ENCODE measurements at places on chromosomes 7 and 10.

DNA sequence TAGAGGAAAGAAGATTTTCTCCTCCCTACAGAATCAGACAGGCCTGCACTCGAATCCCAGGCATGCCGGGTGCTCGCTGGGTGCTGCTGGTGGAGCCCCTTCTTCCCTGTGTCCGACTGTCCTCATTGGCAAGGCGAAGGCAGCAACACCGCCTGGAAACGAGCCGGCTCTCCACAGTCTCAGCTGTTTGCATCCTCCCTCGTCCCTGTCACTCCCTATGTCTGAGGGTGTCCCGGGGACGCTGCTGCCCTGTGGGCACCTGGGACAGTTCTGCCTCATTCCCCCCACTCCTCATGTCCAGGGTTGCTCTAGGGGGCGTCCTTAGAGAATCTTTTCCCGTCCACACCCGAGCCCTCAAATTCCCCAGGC, 31.6 kb upstream of the TMEM72 start:
- no peak for DNase-seq

DNA sequence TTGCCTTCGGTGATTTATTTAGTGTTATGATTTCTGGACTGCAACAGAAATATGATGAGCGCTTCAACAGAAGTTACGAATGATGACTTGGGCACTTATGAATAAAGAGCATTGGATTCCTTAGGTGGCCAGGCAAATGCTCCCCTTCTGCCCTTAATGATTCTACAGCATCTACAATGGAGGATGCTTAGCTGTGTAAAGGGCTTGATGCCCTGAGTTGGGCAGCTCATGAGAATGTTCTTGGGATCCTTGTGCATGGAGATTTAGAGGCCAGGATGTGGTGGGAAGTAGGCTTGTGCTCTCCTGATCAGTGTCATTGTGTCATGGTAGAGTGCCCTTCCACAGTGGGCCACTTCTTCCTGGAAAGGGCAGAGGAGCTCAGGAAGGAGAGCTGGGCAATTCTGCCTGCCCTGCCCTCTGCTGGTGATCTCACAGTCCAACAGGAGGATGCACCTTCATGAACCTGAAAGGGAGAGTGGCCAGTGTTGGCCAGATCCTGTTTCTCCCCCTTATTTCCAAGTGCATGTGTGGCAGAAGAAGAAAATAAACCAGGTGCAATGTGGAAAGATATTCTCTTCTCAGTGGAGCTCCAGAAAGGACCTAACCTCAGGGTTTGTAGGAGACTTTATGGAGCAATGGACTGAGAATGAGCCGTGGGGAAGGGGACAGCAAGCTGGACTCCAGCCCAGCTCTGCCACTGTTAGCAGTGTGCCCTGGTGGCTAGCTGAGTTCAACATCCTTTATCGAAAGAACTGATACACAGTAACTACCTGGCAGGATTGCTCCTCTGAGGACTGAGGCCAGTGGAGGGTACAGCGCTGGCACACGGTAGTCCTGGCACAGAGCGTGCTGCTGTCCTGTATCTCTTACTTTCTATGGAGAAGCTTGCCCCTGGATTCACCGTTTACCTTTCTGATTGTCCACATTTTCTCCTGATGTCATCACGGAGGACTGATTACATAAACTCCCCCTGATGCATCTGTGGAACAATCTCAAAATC, 182.9 kb downstream of the BMPER start:
- DNase-seq = no peak

- DNase-seq = no peak
These were observed 31.2 kb downstream of the SNX8 start for GRCh38 chr7:2283074-2283473.

DNA sequence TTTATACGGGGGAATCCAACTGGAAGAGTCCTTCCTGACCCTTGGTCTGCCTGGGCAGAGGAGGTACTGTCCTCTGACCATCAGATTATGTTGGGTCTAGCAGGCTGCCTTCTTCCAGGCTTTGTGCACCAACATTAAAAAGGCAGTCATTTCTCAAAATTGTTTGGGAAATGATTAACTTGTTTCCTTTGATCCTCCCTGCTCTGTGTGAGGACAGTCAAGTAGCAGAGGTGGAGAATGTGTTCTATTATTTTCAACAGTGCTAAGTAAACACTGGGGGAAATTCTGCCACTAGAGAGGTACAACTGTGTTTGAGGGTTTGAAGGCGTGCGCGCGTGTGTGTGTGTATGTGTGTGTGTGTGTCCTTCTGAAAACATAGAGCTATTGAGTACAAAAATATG, 20.6 kb downstream of the ACSL5 start:
- no peak for DNase-seq

GRCh38 chr7:21757537-21758282, 188.0 kb downstream of the CDCA7L start:
- DNase-seq = no peak

DNA sequence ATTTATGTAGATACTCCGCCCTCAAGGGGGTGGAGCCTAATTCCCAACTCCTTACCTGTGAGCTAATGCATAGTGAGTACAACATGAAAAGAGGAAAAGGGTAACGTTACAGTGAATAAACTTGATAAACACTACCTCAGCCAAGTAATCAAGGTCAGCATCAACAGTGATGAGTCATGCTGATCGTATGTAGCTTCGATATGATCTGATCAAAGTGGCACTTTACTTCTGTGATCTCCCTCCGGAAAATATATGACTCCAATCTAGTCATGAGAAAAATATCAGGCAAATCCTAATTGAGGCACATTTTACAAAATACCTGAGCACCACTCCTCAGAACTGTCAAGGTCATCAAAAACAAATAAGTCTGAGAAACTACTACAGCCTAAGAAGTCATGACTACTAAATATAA, 70.4 kb downstream of the VTI1A start:
- no peak for DNase-seq

DNA sequence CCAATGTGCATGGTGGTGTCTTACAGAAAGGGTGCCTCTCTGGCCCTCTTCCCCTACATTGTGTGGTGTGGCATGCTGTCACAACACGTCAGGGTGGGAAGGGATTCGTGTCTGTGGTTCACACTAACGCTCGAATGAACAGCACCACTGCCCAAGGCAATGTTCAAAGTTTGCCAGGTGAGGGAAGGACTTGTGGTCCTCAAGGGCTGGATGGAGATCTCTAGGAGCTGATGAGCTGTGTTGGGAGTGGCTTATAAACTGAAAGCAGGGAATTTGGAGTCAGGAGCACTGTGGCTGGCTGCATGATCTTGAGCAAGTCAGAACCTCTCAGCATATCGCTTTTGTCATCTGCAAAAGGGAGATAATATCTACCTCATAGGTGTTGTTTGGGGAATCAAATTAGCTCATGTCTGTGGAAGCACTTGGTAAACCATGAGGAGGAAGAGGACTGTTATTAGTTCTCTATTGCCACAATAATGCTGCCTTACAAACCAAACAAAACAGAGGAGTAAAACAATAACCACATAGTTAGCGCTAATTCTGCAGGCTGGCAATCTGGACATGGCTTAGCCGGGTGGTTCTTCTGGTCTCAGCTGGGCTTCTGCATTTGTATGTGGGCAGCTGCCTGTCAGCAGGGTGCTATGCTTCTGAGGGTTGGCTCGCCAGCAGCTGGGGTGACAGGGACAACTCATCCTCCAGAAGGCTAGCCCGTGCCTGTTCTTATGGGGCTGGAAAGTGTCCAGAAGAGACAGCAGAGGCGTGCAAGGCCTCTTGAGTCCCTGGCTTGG, 22.9 kb upstream of the C10orf105 start:
- no peak for DNase-seq

DNA sequence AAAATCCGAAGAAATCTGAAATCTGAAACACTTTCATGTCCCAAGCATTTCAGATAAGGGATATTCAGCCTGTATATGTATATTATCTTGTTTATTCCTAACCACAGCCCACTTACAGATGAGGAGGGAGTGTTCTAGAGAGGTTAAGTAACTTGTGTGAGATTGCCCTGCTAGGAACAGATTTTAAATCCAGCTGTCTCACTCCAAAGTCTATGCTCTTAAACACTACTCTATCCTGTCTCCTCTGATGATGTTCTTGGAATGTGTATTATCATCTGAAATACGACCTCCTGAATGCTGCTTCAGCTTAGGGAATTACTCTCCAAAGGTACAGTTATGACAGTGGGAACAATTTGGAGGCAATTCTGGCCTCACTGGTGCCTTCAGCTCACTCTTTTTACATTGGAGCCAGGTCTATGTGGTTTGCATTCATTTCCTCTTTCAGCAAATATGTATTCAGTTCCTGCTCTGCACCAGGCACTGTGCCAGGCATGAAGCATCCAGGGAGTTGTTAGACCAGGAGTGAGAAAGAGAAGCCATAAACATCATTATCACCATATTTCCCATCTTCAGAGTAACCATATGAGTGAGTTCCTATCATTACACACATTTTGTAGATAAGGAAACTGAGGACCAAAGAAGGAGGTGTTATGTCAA, 70.2 kb downstream of the NOC3L start:
- DNase-seq = no peak

GRCh38 chr7:20170633-20171032, 46.6 kb downstream of the MACC1 start:
- DNase-seq = no peak

DNA sequence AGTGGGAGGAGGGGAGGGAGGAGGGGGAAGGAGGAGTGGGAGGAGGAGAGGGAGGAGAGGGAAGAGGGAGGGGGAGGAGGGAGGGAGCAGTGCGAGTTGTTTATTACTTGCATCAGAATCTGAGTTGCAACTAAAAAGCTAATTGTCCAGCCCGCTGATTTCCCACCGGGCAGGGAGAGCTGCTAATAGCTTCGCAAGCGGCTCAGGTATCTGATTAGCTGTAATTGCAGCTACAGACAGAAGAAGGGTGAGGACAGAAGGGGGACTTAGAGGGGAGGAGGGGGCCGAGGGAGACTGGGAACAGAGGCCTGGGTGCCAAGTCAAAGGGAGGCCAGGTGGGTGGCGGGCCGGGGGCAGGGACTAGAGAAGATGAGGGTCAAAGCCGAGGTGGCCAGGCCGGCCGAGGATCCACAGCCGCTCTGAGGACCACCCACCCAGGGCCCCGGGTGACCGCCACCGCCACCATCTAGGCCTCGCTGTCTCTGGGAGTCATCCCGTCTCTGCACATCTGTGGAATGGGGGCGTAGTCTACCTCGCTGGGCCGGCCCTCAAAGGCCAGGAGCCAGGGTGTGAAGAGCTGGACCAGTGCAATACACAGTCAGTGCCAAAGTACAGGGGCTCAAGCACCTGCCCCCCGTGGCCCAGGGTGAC, 54.2 kb downstream of the MICALL2 start:
- no peak for DNase-seq

- DNase-seq = no peak
These were observed 45.5 kb downstream of the NRAP start for GRCh38 chr10:113618338-113618737.

DNA sequence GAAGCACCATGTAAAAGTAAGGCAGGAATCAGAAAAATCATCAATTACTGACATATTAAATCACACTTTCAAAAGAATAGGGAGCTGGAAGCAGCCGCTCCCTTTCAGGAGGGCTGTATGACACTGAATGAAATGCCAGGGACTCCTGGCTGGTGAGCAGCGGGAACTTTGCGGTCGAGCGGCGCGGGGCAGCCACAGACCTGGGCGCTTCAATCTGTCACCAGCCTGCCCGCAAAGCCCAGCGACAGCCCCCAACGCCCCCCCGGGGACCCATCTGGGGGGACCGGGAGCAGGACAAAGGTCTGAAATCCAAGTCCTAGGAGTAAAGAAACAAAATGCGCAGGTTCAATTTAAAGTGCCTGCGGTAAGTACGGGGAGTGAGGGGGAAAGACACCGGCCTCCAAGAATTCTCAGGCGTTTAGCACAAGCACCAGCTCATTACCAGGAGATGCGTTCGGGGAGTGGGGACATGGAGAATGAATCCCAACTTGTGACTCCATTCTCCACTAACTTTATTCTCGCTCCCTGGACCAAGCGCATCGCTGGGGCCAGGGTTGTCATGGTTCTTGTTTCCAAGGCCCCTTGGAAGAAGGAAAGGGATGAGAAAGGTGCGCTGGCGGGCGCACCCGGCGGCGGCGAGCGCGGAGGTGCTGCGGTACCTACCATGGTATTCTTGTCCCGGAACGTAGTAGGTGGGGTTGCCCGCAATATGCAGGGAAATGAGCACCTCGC, 824 bp downstream of the RELN start:
- DNase-seq = no peak

- peak; percentile 11 for DNase-seq
These were observed 1.1 kb downstream of the AHR start for GRCh38 chr7:17299483-17299991.

DNA sequence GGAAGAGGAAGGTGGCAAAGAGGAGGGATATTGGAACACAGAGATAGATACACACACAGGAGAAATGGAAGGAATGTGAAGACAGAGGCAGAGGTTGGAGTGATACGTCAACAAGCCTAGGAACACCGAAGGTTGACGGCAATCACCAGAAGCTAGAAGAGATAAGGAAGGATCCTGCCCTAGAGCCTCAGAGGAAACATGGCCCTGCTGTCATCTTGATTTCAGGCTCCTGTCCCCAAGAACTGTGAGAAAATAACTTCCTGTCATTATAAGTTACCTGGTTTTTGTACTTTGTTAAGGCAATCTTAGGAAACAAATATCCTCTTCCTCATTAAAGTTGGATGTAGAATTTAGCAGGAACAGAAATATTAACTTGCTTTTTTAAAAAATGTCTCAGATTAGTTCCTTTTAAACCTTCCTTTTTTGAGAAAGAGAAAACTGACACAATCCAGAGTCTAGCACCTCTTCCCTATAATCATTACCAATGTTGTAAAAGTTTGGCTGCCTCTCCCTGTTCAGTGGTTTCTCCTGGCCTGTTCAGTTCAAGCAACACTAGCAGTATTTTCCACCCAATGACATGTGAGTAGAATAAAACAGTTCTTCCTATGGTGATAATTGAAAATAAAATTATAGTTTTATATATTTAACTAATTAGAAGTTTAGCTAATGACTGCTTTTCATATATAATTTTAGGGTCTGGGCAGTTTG, 28.8 kb upstream of the GNAI1 start:
- DNase-seq = no peak

DNA sequence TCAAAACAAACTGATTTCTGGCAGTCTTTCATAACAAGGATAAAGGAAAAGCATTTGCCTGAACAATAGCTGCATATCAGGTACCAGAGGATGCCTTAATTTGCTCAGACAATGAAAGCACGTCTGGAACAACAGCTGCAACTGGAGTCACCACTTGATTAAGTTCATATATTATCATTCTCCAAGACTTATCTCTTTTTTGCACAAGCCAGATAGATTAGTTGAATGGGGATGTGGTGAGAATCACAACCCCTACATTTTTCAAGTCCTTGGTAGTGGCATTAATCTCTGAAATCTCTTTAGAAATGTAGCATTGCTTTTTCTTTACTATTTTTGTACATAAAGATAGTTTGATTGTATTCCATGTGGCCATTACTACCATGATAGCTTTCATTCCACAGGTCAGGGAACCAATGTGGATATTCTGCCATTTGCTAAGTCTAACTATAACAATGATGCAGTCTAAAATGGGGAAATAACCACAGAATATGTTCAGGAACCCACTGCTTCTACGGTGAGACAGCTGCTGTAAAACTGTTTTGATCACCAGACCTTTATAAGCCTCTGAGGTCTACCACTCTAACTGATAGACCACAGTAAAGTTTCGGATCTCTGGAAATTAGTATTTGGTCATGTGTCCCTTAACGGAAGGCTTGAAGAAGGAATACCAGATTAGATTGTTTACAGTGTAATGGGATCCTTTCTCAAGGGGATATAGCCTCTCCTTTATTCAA, 1176.2 kb downstream of the DNAJB9 start:
- no peak for DNase-seq

GRCh38 chr10:91603931-91604331, 28.9 kb downstream of the PPP1R3C start:
- DNase-seq = no peak

- peak; percentile 34 for DNase-seq
These were observed 262.0 kb downstream of the ADRA2A start for GRCh38 chr10:111338805-111339204.

Data from GM06990 (cell line).